ENCODE measurements at places on chromosomes 3 and 15. TPM values are rescaled to one million over a fixed set of nuclear protein-coding genes. Genes with fewer than 3 reads are reported as not detected.

GRCh38 chr3:130981469-130981868, 45.2 kb downstream of the ASTE1 start:
- DNase-seq: no peak

DNA sequence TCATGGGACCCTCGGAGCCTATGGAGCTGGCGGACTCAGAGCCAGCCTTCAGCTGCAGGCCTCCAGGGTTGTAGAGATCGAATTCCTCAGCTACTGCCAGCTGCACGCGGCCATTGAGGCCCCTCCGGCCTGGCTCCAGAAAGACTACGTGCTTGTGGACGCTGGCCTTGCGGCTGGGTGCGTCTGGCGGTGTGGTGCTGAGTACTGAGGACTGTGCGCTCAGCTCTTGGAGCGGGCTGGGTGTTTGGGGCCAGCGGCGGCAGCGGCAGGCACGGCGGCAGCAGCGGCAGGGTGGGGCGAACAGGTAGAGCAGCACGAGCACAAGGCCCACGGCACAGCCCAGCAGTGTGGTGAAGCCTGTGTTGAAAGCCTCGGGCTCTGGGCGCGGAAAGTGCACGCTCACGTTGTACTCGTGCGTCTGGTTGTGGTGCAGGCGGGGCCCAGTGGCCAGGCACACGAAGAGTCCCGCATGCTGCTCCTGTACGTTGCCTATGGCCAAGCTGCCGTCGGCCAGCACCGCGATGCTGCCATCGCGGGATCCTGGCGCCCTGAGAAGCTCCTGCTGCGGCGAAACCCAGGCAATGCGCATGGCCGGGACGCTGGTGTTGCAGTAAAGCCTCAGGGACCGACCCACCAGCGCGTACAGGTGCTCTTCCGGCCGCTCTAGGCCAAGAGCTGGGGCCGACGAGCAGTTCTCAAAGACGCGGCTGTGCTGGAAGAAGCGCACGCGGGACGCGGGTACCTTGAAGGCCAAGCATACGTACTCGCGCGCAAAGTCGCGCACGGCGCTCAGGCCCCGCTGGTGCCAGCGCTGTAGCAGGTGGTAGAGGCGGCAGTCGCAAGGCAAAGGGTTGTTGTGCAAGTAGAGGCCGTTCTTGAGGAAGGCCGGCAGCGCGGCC, 1.3 kb downstream of the AMIGO3 start:
- DNase-seq: no peak

GRCh38 chr3:172550347-172550943, 27.2 kb upstream of the TNFSF10 start:
- peak; percentile 96 for DNase-seq

DNA sequence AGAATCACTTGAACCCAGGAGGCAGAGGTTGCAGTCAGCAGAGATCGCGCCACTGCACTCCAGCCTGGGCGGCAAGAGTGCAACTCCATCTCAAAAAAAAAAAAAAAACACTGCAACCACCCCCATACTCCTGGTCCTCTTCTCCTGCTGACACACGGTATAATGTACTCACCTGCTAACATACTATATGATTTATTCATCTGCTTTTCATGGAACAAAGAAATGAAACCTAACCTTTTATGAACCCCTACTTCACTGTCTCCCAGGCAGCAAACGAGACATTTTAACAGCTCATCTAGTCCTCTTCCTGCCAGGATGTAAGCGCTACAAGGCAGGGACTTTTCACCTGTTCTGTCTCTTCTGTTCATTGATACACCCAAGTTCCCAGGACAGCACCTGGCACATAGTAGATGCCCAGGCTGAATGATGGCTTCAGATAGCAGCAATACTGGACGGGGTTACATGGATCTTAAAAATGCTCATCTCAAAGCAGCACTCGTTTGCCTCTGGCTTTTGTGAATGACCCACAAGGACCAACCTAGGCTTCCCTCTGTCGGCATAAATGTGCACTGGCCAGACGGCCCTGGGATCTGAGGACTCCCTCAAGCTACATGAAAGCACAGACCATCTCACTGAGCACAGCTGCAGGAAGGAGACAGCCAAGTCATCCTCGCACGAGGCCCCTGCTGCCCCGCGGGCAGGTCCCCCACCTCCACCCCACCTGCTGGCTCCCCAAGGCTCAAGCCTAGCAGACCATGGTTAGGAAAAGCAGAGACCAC, 20.3 kb downstream of the XXYLT1 start:
- DNase-seq: no peak

GRCh38 chr15:41827290-41827879, 507 bp upstream of the JMJD7 start:
- no peak for DNase-seq

DNA sequence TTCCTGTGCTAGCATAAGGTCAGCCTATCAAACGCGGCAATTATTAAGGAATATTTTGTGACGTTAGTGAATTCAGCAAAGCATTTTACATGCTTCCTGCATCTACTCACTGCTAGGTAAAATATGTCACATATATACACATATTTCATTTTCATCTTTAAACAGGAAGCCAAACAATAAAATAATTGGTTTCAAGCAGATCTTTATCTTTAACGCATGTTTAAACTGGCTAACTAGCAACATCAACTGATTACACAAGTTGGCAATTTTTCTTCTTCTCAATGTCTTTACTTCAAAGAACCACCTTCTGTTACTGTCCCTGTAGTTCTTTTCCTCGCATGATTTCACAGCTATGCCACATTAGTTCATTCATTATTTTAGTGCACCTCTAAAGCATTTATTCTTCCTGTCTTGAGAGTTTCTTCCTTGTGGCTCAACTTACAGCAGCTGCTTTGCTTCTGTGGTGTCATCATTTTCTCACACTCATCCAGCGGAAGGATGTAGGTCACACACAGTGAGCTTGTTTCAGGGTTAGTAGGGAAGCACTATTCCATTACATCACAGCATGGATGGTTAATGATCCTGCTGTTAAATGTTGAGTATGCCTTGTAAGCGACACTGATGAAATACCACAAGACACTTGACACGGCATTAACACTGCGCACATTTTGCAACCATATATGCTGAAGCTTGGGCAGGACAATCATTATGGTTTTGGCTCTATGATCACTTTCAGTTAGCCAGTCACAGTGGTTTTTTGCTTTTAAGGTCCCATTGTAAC, 2.3 kb upstream of the BCHE start:
- DNase-seq: peak; percentile 27

DNA sequence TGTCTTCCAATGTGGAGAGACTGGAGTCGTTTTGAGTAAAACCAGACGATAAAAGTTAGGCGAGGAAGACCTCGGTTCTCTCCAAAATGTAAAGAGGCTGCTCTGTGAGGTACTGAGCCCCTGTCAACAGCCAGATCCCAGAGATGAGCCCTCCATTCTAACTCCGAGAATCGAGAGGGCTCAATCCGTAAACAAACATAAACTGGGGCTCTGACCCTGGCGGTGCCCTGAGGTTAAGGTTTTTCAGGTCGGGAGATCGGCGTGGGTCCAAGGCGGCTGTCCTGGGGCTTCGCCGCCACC, 417 bp downstream of the TBCCD1 start:
- DNase-seq: no peak

The ANKUB1 gene
- total RNA-seq: not detected

- no peak for DNase-seq
Observed at GRCh38 chr15:67133738-67134066, 68.3 kb downstream of the SMAD3 start.

GRCh38 chr15:26261413-26261812, 398.3 kb upstream of the ATP10A start:
- no peak for DNase-seq

DNA sequence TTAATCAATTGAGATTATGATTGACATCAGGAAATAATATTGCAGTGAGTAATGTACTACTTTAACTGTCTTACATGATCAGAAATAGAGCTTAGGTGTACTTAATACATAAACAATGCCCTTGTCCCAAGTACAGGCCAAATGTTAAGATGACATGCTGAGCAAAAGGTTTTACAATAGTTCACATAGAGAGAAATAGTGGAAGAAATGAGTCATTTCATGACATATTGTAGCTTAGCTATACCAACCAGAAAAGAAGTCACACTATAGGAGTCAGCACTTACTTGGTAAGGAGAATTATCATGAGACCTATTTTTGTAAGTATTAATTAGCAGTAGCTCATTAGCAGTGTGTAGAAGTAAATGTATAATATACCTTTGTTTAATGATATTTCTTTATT, 96.4 kb upstream of the NANOGP8 start:
- DNase-seq: peak; percentile 38

GRCh38 chr3:172749230-172749965, 1.1 kb upstream of the ECT2 start:
- peak; percentile 97 for DNase-seq

DNA sequence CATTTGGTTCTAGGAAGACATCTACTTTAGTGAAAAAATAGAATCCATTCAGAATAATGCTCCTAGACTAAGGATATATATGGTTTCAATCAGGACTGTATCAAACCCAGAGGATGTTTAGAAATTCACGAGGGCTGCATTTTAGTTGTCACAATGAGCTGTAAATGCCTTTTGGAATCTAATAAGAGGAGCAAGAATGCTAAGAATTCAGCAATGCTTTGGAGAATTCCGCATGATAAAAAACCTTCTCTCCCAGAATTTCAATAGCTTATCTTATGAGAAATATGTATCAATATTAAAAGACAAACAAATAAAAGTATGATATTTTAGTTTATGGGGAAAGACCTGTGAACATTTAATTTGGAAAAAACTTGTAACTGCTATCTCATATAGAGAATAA, 885.1 kb downstream of the ZPLD1 start:
- DNase-seq: no peak

The C3orf80 gene
- 13.7 TPM for total RNA-seq

- DNase-seq: no peak
Observed at GRCh38 chr3:126984391-126985131, 1.6 kb downstream of the PLXNA1 start.

DNA sequence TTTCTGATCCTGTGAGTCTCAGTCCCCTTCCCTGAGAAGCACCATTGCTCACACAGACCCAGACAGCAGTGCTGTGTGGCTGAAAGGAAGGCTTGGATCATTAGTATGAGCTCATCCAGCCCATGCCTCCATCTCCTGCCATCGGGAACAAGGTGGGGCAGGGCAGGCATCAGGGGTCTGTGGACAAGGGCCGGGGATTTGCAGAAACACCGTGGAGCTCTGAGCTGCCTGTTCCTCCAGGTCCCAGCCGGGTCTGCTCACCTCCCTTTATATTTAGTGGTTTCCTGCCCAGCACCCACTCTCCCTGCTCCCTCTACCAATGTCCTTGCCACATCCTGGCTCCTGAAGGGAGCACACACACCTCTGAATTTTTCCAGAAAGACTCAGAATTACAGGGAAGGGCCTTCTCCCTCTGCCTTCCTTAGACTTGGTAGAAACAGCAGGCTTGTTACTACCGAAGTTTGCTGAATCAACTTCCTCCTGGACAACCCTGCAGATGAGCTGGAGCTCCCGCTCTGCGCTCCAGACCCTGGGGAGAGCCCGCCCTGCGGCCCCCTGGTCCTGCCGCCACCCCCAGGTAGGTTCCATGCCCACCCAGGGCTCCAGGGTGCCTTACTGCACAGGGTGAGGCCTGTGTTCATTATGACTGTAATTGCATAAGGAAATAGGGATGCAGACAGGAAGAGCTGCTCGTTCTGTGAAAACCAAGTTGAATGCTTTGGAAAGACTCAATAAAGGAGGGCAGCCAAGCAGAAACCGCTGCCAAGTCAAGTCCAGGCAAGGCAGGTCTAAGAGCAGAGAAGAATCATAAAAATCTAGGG, 128.1 kb downstream of the NSMCE3 start:
- no peak for DNase-seq

GRCh38 chr15:62888623-62889022, 153.9 kb upstream of the TPM1 start:
- DNase-seq: no peak

DNA sequence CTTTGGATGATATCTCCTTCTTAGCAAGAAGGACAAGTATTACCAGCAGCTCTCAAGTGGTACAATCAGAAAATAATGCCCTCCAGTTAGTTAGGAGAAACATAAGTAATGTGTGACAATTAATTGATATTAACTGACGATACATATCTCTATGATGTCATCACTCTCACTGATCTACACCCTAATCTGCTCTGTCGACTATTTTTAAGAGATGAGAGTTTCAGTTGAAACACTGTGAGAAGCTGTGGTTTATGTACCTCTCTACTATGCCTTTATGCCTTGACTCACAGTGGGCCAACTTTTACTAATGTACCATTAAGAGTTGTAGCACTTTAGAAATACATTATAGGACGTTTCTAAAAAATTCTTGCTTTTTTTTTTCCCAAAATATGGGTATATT, 8.6 kb downstream of the CEP152 start:
- DNase-seq: no peak

- DNase-seq: no peak
Observed at GRCh38 chr3:32501783-32502117, 902 bp downstream of the CMTM6 start.

DNA sequence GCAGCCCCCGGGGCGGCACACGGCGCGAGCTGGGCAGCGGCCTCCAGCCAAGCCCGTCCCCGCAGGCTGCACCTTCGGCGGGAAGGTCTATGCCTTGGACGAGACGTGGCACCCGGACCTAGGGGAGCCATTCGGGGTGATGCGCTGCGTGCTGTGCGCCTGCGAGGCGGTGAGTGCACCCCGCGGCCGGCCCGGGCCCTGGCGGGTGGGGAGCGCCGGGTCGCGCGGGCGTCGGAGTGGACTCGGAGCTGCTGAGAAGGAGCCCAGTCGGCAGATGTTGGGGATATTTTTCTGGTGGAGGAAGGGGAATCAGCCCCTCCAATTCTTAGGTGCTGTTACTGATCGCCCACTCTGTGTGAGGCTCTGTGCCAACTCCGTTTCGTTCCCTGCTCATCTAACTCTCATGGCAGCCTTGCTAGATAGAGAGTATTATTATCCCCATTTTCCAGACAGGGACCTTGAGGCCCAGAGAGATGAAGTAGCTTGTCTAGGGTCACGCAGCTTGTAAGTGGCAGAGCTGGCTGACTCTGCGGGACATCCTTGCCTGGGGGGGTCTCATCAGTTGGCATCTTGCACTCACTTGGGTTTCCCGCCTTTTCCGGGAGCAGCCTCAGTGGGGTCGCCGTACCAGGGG, 890 bp downstream of the CHRD start:
- DNase-seq: no peak

GRCh38 chr15:64987136-64987535, 2.6 kb downstream of the SPG21 start:
- DNase-seq: no peak

DNA sequence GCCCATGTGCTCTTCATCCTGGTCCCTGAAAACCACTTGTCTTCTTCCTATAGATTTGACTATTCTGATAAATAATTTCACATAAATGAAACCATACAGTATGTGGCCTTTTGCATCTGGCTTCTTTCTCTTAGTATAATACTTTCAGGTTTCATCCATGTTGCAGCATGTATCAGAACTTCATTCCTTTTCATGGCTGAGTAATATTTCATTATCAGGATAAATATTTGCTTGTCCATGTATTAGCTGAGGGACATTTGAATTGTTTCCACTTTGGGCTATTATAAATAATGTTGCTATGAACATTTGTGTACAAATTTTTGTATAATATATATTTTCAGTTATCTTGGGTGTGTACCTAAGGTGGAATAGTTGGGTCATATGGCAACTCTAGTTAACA, 29.8 kb upstream of the AEN start:
- no peak for DNase-seq

The DPPA2 gene
- 0.48 TPM for total RNA-seq

The SLC2A2 gene
- not detected for total RNA-seq

GRCh38 chr15:56957812-56958406, 39.5 kb downstream of the TCF12 start:
- no peak for DNase-seq

GRCh38 chr3:183878071-183878470, 6.6 kb downstream of the PARL start:
- DNase-seq: no peak

- peak; percentile 67 for DNase-seq
Observed at GRCh38 chr3:167406876-167407492, 26.9 kb upstream of the ZBBX start.

The P2RY14 gene
- not detected for total RNA-seq

The TUSC7 gene
- total RNA-seq: not detected

The IGSF11 gene
- 0.22 TPM for total RNA-seq

The CCDC54 gene
- not detected for total RNA-seq
